HuH-7 (cell line): ENCODE measurements at places on chromosomes 1 and 21.
A peak's percentile ranks its signal among the peaks of the same experiment; 100 is the strongest.

GRCh38 chr1:89425056-89425455, 61.2 kb downstream of the GBP6 start:
- no peak for DNase-seq

DNA sequence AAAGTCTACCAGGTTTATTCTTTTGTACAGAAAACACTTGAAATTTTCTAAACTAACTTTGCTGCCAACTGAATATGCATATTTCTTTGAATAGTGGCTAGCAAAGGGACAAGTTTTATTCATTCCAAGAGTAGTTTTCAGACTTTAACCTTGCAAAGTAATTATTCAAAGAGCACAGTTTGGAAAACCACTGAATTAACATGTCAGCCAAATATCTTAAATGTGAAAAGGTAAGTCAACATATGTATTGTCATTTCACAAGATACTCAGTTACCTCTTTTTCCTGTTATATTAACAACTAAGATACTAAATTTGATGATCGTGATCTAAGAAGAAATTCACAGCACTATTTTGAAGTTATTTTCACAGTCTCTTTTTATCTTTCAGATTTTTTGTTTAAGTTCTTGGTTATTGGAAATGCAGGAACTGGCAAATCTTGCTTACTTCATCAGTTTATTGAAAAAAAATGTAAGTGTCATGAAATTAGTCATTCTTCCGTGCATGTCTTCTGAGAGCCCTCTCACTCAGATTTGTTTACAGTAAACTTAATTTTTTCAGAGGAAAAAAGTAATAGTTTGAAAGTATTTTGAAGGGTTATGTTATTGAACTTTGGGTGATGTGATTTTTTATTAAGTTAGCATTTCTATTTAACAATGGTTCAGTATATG, 15.3 kb downstream of the RAB4A start:
- no peak for DNase-seq

DNA sequence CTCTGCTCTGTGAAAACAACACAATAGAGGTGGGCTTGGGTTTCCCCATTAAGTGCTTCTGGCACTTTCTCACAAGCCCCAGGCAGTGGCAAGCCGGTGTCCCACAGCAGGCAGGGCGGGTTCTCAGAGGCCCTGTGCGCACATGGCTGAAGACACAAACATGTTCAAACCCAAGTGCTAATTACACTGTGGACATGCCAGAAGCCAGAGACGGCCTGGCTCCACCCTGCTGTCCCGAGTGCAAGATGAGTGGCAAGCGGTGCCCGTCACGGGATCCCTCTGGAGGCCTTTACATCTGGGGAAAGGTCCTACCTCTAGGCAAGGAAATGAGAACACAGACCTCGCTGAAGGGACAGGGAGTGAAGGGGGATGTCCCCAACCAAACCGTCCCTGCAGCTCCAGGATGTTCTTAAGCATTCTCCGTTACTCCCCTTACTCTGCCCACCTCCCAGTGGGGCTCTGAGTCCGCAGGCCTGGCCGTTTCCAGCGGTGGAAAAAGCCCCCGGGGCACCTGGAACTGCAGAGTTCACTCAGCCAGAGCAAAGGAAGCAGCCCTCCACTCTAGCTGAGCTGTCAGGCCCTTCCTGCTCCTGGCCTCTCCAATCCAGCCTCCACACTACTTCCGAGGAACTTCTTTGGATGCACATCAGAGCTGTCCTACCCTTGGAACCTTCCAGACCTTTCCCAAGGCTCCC, 57.4 kb downstream of the SLC66A1 start:
- no peak for DNase-seq

GRCh38 chr1:69491416-69491815, 76.3 kb upstream of the LRRC7 start:
- DNase-seq = no peak

- DNase-seq = no peak
These were observed 168.1 kb upstream of the EDN2 start for GRCh38 chr1:41652384-41653265.

DNA sequence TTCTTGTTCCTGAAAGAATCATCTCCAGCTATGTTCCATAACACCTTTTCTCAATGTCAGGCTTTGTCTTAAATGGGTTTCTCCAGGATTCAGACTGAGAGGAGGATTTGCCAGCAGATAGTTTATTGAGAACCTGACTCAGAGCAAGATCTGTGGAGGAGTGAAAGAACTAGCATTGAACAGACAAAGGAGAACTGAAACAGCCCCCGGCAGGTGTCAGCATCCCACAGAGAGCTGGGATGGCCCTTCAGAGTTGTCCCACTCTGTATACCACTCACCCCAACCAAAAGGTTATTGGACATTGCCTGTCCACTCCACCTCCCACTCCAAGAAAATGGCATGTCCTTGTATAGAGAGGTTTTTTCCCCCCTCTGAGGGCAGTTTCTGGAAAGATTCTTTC, 270.7 kb downstream of the PAPPA2 start:
- DNase-seq = no peak

DNA sequence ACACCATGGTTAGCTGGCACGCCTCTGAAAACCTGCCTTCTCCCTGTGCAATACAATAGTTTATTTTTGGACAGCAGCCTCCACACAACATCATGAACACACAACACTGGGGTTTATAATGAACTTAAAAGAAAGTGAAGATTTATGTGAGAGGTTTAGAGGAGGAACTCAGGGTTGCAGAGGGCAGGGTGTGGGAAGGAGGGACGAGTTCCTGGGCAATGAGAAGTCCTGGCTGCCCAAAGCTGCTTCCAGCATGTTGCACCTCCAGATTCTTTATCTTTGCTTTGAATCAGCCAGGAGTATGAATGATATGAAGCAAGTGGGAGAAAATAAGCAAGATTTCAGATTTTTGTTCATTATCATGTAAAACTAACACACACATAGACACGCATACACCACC, 11.3 kb upstream of the LRRC8D start:
- no peak for DNase-seq

DNA sequence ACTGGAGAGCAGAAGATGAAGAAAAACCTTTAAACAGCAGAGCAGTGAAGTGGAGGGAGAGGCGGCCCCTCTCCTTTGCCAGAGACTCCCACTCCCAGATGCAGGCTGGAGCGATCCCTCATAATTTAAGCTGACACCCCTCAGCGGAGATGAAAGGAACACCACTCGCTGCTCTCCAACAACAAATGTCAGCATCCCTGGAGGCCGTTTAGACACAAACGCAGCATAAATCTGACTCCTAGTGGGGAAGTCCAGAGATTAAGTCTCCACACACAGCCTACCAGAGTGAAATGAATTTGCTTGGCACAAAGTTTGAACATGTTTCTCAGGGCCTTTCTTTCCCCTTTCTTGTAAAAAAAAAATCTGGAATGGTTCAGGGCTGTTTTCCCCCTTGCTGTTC, 137.8 kb downstream of the LMX1A start:
- no peak for DNase-seq

GRCh38 chr1:84078108-84078841, 65.8 kb upstream of the PRKACB start:
- DNase-seq = peak; percentile 20

DNA sequence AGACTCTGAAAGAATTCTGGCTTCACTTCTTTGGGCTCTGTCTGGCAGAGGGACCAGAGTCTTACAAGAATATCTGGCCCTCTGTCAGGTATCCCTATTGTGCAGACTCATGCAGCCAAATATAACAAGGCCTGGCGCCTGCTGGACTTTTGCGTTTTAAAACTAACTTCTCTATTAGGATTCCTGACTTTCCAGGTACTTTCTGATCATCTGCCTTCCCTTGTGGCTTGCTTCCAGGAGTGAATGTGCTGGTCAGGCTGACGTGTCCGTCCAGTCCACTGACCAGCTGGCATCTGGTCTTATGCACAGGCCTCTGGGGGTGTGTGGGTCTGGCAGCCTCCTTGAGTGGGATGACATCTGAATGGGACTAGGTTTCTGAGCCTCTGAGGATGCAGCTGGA, 8.6 kb upstream of the RAB29 start:
- DNase-seq = no peak
